ENCODE measurements at places on chromosomes 1 and 21. TPM values are rescaled to one million over a fixed set of nuclear protein-coding genes. Genes with fewer than 3 reads are reported as not detected.

MAP1LC3C gene
- 3.4 TPM for total RNA-seq

ARMH1 gene
- 2.5 TPM for total RNA-seq

SNAPIN gene
- 31.3 TPM for total RNA-seq

TMPRSS3 gene
- total RNA-seq: not detected

CELA2A gene
- not detected for total RNA-seq

MYOM3 gene
- total RNA-seq: 1.0 TPM

PLA2G2D gene
- total RNA-seq: not detected

MPC2 gene
- total RNA-seq: 62.3 TPM

ZNF281 gene
- total RNA-seq: 39.3 TPM

LRRC71 gene
- total RNA-seq: not detected

VTCN1 gene
- total RNA-seq: 1.3 TPM

NBPF19 gene
- total RNA-seq: 17.9 TPM
